ENCODE measurements at places on chromosomes 1 and 21.

DNA sequence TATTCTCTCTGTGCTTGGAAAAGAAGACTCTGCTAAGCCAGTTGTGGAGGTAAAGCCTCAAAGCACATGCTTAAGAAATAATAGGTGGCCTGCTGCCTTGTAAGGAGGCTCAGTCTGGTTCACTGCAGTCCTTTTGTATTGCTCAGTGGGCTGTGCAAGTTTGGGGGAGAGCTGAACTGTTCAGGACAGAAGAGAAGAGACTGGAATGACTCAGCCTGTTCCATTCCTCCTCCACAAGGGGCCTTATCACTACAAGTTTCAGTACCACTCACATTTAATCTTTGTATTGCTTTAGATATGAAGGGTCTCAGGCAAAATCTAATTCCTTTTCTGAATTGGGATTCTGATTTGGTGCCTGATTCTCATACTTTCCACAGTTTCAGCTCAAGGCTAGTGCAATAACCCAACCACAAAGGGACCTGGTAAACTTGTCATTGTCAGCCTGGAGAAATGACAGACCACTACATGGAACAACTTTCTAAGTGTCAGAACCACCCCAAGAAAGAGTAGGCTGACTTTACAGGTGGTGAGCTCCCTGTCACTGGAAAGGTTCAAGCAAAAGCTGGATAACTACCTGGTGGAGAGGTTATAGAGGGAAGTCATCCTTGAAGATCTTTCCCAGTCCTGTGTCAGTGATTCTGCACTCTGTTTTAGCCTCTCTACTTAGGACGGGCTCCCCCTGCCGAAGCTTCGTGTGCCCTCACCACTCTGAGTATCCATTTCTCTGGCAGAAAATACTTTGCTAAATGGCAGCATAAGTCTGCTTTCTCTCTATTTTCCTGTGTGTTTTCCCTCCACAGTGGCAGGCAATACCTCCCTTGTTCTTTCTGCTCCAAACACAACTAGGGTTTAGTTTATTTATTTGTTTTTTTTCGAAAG, 162.9 kb upstream of the GJB5 start:
- no peak for DNase-seq

- DNase-seq = no peak
These were observed 101.7 kb downstream of the ADSS2 start for GRCh38 chr1:244350027-244350426.

GRCh38 chr21:38088916-38089762, 167.7 kb upstream of the KCNJ15 start:
- DNase-seq = no peak

DNA sequence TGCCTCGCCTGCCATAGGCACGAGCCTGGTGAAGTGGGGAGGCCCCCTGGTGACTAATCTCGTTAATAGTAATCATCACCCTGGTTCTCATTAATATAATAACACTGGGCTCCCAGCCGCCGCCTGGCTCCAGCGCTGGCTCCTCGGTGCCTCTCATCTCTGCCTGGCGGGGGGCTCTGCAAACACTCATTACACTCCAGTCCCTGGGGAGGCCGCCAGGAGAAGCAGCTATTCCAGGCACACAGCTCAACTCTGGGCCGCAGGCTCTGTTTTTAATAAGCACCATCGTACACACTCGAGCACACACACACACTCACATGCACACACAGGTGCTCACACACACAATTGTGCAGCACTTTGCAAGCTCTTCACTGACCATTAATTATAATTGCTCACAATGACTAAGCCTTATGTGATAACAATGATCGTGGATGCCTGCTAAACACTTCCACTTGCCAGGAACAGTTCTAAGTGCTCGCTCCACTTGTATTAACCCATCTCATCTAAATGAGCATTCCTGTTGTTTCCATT, 52.2 kb downstream of the SDC3 start:
- DNase-seq = no peak

- DNase-seq = no peak
These were observed 25.5 kb downstream of the MYOM3 start for GRCh38 chr1:24086466-24086865.

DNA sequence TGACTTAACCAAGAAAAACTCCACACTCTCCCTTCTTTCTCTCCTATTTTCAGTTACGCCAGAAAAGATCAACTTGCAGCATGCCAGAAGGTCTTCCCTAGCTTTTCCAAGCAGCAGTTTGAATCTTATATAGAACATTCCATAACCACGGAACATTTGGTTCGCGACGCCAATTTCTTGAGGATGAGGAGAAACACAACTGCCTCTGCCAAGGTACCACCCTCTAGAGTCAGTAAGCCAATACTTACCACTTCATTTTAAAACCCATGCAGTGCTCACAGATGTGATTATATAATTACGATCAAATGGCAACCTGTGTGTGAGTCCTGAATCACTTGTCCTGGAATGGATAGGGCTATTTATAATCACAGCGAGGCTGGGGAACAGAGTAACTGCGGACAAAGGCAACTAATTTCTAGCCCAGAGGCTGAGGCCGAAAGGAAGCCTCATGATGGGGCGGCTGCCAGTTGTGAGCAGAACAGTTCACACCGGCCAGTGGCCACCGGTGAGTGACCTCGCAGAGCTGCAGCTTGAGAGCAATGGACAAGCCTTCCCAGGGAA, 43.2 kb upstream of the BACE2 start:
- no peak for DNase-seq

GRCh38 chr1:228941666-228942065, 206.4 kb downstream of the RHOU start:
- no peak for DNase-seq
